ENCODE measurements at places on chromosomes 2 and 18.

GRCh38 chr18:59085797-59086196 lies 53.9 kb upstream of the SEC11C start:
- no peak for DNase-seq

GRCh38 chr2:152462779-152463178 lies 127.8 kb downstream of the FMNL2 start:
- DNase-seq = no peak

DNA sequence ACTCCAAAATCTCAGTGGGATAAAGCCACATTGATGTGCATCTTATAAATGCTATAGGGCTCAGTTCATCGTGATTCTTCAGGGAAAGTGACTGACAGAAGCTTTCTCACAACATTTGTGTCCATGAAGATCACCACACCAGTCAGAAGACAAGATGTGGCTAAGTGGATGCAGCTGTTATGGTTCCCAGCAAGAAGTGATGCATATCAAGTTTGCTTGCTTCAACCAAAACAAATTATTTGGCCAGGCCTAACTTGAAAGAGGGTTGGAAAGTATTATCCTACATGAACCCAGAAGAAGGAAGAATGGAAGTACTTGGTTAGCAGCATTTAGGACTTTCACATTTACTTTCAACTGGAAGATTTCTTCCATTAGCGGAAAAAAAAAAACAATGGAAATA lies 210.0 kb upstream of the ACVR2A start:
- no peak for DNase-seq

GRCh38 chr2:220046507-220046906 lies 419.1 kb downstream of the SLC4A3 start:
- no peak for DNase-seq

GRCh38 chr2:49971453-49971852 lies 817.1 kb upstream of the FSHR start:
- DNase-seq = no peak
